ENCODE measurements at places on chromosomes 2 and 18.

- DNase-seq: no peak
Observed at GRCh38 chr2:31828891-31829290, 181.9 kb downstream of the MEMO1 start.

GRCh38 chr18:3216987-3217386 lies 2.8 kb downstream of the MYOM1 start:
- no peak for DNase-seq

DNA sequence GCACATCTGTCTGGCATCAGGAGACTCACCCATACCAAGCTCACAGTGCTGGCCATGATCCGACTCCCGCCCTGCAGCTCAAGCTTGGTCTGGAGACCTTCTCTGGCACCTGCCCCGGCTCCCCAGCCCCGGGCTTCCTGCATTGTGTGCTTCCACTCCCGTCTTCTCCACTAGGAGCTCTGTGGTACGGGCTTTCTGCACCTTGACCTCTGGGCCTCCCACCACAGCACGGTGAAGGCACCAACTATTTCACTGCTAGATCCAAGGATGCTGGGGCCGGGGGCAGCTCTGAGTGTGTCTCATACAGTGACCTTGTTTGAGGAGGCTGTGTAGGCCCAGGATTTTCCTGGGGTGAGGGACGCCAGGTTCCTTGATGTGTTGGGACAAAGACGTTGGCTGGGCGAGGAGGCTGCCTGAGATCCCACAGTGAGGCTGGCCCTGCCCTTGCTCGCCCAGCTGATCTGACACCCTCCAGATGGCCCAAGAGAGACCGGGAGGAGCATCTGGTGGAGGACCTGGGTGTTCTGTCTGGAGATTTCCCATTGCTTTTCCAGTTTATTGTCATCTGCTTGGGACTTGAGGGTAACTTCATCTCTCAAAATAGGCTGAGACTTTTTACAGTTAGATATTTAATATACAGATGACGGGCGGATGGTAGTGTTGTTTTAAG lies 64.0 kb downstream of the HPCAL1 start:
- no peak for DNase-seq

DNA sequence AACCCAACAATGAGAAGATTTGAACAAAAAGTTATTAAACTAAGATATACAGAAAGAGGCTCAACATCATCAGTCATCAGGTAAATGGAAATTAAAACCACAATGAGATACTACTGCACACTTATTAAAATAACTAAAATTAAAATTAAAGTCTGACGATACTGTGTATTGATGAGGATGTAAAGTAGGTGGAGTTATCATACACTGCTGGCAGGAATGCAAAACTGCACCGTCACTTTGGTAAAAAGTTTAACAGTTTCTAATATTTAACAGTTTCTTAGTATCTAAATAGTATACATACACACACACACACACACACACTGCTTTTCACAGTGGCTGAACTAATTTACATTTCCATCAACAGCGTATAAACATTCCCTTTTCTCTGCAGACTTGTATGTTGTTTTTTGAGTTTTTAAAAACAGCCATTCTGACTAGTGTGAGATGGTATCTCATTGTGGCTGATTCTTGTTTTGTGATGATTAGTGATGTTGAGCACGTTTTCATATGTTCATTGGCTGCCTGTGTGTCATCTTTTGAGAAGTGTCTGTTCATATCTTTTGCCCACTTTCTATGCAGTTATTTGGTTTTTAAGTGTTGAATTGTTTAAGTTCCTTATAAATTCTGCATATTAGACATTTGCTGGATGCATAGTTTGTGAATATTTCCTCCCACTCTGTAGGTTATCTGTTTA lies 726.9 kb upstream of the CHAC2 start:
- DNase-seq: no peak

DNA sequence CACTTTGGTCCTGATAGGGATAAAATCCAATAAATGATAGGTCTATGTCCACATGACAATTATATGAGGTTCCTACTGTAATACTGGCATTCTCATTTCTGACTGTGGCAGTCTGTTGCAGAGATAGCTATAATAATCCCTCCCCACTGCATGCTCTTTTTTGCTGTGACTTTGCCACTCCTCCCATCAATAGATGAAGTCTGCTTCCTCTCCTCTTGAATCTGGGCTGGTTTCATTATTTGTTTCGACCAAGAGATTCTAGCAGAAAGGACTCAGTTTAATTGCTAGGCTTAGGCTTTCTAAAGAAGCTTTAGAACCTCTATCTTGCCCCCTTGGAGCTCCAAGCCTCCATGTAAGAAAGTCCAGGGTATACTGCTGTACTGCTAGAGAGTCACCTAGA lies 23.3 kb upstream of the CREB1 start:
- DNase-seq: no peak

- no peak for DNase-seq
Observed at GRCh38 chr18:32542221-32542798, 71.6 kb upstream of the GAREM1 start.

DNA sequence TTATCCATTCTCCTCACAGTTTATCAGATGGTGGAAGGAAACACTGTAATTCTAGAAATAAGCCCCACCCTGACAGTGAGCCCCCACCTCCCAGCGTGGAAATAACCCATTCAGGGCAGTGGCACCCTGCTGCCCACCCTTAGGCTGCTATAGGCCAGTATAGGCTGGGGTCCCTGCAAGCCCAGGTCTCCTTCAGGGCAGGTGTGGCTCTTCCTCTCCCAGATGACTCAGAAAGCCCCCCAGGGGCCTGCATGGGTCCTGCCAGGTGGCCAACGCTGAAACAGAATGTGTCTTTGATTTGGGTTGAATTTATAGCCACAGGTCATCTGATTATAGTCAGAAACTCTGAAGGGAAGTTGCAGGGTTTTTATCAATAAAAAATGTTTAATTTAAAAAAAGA lies 136.4 kb downstream of the SH3RF3 start:
- no peak for DNase-seq

DNA sequence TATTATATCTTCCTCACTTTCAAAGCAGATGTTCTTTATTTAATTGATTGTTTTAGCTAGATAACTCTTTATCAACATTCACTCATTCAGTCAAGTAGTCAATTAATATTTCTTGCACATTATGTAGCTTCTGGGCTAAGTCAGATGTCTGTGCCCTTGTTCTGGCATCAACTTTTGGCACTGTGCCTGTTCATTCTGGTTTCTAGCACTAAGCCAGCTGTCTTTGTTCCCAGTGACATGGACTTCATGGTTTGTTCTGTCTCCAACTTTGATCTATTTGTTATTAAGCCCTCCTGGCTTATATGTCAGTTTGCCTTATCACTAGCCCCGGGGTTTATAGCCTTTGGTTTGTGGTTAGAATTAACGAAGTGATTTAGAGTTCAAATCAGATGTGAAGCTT lies 247.9 kb upstream of the SYT4 start:
- DNase-seq: no peak

GRCh38 chr2:69717861-69718273 lies 24.1 kb upstream of the ANXA4 start:
- DNase-seq: no peak

- DNase-seq: no peak
Observed at GRCh38 chr2:150705357-150705756, 217.9 kb upstream of the RND3 start.

DNA sequence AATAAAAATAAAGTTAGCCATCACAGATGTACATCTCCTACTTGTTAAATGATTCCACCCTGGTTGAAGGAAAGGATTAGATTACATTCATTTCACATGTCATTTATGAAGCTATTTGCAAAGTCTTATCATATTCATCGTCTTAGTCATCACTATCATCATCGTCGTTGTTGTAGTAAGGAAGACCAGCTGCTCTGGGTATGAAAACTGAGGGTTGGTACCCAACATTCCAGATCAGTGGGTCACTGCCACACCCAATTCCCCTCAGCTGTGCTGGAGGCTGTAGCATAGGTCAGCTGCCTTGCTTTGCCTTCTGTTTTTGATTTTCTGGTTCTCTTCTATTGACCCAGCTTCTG lies 20.9 kb upstream of the CCBE1 start:
- no peak for DNase-seq

DNA sequence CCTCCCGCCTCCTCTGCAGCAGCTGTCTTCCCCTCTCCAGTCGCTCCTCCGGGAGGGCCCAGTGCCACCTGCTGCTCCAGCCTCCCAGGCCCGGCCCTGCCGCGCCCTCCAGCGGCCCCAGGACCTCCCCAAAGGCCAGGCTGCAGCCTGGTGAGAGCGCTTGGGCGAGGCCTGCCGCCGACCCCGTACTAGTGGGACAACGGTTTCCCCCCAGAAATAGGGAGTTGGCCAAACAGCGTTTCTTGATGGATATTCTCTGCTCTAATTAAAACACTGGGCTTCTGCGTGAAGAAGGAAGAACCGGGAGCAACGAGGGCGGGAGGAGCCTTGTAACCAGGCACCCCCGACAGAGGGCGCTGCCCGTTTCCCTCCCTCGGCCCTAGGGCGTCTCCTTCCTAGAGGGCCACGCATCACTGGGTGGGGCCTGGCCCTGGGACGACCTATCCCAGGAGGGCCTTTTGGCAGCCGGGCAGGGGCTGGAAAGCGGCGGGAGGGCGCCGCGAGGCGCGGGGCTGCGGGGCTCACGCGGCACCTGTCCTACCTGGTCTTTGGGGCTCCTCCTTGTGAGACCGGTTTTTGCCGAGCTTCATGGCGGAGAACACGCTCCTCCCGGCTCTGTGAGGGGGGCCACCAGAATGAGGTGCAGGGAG lies 25.4 kb upstream of the OTOF start:
- DNase-seq: peak; percentile 46

- no peak for DNase-seq
Observed at GRCh38 chr2:130387071-130387400, 31.2 kb downstream of the PTPN18 start.

- DNase-seq: no peak
Observed at GRCh38 chr2:156908825-156909224, 348.7 kb upstream of the GALNT5 start.

- peak; percentile 43 for DNase-seq
Observed at GRCh38 chr2:10434886-10435819, 13.0 kb downstream of the ODC1 start.

DNA sequence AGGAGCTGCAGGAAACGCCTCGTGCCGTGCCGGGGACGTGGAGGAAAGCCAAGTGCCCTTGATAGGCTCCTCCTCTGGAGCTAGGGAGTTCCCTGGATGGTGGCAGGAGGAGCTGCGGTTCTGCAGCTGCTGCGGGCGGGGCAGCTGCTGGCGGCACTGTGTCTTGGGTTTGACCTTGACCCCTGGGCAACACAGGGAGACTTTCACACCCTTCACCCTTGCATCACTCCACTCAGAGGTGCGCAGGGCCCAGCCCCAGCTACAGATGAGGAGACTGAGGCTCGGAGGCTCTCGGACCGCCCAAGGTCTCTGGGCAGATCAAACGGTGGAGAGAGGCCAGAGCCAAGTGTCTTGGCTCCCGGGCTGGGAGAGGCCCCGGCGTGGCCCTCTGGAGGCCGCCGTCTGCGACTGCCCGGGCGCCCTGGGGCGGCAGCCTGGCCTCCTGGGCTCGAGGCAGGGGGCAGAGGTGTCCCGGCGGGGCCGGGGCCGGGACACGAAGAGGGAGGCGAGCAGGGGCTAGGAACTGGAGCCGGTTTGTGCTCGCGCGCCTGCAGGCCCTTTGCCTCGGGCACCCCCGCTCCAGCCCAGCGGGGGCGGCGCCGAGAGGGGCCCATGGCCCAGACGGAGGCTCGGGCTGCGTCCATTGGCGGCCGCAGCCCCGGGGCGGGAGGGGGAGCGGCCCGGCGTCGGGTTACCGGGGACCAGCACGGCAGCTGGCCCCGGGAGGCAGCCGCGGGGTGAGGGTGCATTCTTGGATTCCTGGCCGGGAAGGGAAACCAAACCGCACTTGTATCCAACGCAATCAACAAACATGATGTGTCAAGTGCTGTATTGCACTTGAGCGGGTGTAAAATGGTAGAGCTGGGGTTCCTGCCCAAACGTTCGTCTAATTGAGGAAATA lies 129.6 kb upstream of the SLC1A4 start:
- DNase-seq: no peak

- no peak for DNase-seq
Observed at GRCh38 chr2:86213699-86214502, 14.6 kb downstream of the MRPL35 start.

DNA sequence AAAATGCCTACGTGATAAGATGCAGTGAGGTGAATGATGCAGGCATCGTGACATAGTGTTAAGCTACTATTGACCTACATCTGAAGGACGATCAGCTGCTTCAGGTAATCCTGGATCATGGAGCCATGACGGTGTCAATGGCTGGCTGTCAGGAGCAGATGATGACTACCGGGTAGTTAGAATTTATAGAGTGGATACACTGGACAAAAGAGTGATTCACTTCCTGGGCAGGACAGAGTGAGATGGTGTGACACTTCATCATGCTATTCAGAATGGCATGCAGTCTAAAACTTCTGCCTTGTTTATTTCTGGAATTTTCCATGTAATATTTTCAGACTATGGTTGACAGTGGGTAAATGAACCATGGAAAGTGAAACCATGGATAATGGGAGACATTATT lies 29.5 kb downstream of the METTL8 start:
- DNase-seq: no peak

DNA sequence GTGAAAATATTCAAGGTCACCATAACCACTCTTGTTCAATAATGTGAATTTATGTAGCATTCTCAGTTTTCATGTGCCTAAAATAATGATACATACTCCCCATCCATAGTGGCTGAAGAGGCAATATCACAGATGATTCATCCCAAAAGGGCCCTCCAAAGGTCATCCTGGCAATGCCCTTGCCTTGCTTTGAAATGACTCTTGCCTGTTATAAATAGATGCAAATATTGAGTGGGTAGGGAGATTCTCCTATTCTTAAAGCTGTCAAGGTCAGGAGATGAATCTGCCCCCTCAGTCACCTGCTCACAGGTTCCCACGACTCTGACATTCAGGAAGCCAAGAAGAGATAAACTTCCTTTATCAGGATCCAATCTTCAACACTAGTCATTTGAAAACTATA lies 490.5 kb downstream of the TNS1 start:
- no peak for DNase-seq

GRCh38 chr2:108594982-108595464 lies 60.8 kb downstream of the LIMS1 start:
- peak; percentile 66 for DNase-seq

- no peak for DNase-seq
Observed at GRCh38 chr2:166127217-166128155, at the start of gene SCN1A. TSS of gene SCN1A (minus strand) at chr2:166128020. CDS start at chr2:166073621, 54,399 bp downstream.

DNA sequence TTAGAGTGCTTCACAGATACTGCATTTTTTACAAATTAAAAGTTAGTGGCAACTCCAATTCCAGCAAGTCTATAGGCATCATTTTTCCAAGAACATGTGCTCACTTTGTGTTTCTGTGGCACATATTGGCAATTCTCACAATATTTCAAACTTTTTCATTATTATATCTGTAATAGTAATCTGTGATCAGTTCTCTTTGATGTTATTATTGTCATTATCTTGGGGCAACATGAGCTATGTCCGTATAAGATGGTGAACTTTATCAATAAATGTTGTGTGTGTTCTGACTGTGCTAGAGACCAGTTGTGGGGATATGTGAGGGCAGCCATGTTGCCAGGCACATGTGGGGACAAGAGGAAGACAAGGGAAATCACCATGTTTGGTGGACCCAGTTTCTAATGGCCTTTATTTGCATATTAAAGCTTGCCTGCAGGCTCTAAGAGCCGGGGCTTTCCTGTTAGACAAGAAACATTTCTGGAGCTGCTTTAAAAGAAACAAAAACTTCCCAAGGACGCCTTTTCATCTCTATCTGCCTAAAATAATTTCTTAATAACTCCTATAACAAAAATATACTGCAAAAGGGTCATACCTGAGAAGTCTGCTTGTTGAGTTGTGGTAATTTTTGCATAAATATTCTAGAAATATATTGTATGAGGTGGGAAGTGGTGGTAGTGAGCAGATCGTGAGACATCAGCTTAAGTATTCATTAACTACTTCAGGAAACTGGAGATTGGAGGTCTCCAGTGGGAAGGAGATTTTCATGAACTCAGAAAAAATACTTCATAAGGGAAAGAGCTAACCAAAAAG lies 37.2 kb downstream of the KYNU start:
- no peak for DNase-seq

- no peak for DNase-seq
Observed at GRCh38 chr2:238912916-238913875, 65.3 kb downstream of the TWIST2 start.
